ENCODE measurements at places on chromosomes 1 and 21.

DNA sequence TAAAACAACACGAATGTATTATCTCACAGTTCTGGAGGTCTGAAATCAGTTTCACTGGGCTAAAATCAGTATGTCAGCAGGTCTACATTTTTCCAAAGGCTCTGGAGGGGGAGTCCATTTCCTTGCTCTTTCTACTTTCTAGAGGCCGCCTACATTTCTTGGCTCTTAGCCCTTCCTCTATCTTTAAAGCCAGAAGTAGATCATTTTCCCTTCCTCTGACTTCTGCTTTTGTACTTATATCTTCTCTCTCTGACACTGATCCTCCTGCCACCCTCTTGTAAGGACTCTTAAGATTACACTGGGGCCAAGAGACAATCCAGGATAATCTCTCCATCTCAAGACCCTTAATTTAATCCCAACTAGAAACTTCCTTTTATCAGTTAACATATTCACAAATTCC lies 41.4 kb downstream of the MSH4 start:
- no peak for DNase-seq

DNA sequence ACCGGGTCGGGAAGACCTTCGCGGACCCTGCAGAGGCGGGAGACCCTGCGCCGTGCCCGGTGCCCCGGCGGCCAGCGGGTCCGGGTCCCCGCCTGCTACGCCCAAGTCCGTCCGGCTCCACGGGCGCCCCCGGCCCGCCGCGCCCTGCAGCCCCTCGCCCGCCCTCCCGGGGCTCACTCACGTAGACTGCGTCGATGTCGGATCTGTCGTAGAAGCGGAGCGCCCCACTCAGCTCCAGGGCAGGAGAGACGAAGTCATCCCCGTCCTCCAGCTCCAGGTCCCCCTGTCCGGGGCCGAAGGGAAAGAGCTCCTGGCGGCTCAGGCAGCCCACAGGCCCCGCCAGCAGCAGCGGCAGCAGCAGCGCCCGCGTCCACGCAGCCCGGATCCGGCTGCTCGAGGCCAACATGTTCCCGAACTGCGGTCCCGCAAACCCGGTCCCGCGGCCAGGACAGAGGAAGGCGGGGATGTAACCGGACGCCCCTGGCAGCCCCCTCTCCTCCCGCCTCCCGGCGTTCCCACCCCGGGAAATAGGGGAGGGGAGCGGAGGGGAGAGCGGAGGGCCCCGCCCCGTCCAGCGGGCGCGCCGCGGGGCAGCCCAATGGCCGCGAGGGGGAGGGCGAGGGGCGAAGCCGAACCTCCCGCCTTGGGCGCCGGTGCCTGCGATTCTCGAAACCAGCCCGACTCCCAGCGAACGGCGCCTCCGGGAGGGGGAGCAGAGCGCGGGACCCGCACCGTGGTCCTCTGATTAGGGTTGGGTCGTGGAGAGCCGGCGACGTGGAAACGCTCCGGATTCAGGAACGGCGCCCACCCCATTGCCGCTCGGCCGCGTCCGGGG lies at the start of gene NID1:
NID1 (minus strand) TSS at position 417 of the 835 bp plus-strand sequence; CDS start at position 406, 11 bp downstream.
- peak; percentile 51 for DNase-seq

- DNase-seq = no peak
These were observed 174.5 kb downstream of the PLPPR4 start for GRCh38 chr1:99438656-99439230.

DNA sequence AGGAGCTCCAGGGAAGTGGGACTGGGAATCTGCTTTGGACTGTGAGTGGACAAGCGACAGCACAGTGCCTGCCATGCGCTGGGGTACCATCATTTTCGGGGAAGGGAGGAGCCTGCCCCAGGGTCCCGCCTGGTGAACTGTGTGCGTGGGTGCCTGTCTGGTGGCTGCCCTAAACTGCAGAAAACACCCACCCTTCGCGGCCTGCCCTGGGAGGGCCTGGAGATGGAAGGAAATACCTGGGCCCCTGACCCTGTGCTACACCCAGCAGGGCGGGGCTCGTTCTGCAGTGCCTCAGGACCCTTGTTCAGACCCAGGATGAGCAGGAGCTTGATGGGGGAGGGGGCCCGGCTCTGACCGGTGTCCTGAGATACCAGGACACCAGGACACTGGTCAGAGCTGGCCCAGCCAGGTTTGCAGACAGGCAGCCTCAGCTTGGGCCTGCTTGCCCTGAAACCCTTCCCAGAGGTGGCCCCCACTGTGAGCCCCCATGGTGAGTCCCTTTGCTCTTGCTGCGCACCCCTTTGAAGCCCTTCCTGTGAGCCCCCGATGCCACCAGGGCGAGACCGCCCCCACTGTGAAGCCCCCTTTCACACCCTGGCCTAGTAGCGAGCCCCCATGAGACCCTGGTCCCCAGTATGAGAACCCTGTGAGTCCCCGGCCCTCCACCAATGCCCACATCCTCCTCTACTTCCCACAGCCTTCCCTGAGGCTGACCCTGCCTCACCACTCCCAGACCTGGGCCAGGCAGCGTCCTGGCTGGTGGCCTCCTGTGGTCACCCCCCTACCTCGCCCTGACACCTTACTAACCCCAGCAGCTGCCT lies 2.6 kb downstream of the GJC2 start:
- DNase-seq = no peak

GRCh38 chr1:1244192-1244811 lies 2.2 kb downstream of the C1QTNF12 start:
- DNase-seq = no peak

All from brain (organoid and tissue), 16 donors.